ENCODE measurements at places on chromosomes 16 and 17. TPM values are rescaled to one million over a fixed set of nuclear protein-coding genes. Genes with fewer than 3 reads are reported as not detected.

DNA sequence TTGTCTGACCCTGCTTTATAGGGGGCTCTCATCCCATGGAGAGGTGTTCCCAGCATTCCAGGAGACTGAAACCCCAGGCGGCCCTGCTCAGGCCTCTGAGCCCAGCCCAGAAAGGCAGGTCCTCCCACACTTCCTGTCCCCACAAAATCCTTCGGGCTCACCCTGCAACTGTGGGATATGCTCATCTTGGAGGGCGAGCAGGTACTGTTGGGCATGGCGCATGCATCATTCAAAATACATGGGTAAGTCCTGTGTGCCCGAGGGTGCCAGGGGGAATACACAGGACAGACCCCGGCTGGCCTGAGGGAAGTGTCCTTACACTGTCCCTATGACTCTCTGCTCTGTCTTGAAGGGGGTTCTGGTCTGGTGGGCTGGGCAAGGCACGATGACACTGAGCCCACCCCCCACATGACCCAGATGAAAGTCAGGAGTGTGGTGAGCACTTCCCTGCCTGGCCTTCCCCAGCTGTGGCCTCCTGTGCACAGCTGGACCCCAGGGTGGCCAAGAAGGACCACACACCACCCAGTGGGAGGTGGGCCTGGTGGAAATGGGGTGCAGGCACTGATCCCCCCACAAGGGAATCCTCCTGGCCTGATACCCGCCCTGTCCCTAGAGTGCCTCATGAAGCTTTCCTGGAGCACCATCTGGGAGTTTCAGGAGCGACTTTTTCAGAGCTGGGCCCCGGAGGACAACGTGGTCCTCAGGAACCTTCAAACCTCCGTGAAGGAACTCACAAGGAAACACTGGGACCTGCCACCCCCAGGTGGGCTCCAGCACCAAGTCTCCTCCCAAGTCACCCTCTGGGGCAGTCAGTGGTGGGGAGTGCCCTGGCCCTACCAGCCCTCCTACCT, 46.7 kb downstream of the USP22 start:
- no peak for DNase-seq

DNA sequence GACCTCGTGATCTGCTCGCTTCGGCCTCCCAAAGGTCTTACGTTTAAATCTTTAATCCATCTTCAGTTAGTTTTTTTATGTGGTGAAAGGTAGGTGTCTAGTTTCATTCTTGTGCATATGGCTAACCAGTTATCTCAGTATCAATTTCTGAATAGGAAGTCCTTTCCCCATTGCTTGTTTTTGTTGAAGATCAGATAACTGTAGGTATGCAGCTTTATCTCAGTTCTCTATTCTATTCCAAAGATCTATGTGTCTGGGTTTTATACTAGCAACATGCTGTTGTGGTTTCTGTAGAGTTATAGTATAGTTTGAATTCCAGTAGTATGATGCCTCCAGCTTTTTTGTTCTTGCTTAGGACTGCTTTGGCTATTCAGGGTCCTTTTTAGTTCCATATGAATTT, 65.2 kb downstream of the TNFRSF13B start:
- DNase-seq = no peak

KRTAP4-4 gene
- not detected for total RNA-seq

THOC6 gene
- 33.6 TPM for total RNA-seq

CCL23 gene
- total RNA-seq = not detected

GRCh38 chr17:30340801-30341356, 7.0 kb upstream of the TMIGD1 start:
- DNase-seq = no peak

DNA sequence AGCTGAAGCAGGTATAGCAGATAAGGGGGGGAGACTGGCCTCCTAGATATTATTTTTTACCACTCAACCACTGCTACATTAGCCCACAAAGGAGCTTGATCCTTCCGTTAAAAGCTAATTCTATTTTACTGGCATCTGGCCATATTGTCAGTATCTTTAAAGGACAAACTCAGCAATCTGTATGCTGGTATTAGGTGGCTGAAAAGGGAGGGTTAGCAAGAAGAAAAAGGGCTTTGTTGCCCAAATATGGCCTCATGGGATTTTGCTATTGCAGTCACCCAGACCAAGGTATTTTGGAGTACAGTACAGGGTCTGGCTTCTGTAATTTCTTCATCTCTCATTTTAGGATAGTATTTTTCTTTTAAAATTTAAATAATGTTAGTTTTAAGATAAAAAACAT, 14.4 kb downstream of the RFWD3 start:
- DNase-seq = no peak

CCDC200 gene
- not detected for total RNA-seq

DNA sequence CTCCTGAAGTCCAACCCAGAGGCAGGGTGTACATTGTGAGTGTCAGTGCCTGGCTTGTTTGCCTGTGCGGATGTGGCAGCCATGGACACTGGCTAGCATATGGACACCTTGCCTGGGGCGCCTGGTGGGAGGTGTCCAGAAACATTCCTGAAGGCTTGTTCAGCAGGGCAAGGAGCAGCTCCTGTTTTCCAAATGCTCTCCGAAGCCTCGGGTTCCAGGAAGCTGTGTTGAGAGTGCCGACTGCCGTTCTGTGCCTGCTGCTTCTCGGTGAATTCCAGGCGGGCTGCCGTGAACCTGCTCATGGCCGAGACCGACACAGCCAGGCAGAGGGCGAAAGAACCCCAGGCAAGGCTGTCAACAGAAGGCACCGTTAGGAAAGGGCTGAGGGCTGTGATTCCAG, 10.9 kb upstream of the DHRS7C start:
- DNase-seq = no peak

DNA sequence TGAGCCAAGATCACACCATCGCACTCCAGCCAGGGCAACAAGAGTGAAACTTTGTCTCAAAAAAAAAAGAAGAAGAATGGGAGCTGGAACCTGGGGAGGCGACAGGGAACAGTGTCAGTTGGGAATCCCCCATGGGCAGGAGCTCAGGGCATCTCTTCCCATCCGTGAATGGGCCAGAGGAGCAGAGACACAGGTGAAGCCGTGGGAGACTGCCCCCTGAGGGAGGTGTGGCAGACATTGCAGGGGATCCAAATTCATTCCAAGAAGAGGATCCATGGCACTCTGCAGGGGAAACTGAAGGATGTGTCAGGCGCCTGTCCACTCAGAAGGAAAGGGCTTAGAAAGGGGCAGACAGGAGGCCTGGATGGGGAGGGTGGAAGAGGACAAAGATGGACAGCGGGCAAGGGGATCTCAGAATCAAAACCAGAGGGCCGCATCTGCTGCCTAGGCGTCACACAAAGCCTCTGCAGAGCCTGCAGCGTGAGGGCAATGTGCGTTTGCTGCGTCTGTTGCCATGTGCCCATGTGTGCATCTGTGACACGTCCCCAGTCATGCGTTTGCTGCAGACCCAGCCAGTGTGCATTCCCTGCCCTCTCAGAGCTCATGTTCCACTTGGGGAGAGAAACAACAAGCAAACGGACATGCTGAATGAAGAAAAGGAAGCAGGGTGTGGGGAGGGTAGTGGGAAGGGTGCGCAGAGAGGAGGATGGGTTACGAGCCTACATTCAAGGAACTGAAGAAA, 30.6 kb upstream of the TNRC6C start:
- no peak for DNase-seq

DNA sequence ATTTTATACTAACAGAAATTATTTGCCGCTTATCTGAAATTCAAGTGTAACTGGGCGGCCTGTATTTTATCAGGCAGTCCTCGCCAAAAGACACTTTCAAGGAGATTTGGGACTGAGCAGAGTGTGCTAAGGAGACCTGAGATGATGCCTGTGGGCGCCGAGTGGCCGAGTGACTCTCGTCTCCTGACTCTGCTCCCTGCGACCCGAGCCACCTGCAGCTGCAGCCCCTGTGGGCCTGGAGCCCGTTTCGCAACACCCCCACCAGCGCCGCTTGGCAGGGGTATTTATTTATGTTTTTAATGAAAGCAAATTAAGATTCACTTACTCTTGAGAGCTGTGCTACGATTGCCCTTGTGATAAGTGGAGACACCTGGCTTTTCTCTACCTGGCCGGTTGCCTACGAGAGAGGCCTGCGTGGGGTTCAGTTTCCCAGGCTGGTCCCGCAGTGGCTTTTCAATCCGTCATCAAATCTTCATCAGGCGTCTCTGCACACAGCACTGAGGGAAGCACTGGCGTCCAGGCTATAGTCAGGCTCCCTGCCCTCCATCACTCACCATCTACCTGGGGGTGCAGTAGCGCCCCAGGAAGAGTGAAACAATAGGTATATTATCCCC, 124.0 kb downstream of the SEC14L1 start:
- no peak for DNase-seq

DNA sequence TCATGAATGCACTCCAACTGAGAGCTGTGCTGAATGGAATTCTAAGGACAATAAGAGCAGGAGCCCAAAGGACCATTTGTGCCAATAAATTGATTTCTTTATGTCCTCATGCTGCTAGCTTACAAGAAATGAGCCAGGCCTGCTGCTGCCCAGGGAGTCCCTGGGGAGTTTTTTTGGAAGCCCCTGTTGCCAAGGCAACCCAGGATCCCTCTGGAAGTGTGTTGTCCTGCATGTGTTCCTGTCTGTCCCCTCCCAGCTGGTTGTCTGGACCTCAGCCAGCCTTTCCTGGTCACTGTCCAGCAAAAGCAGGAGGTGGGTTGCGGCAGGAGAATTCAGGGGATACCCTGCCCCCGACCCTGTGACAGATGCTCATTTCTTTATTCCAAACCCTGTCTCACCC, 51.0 kb upstream of the GPRC5B start:
- no peak for DNase-seq

DNA sequence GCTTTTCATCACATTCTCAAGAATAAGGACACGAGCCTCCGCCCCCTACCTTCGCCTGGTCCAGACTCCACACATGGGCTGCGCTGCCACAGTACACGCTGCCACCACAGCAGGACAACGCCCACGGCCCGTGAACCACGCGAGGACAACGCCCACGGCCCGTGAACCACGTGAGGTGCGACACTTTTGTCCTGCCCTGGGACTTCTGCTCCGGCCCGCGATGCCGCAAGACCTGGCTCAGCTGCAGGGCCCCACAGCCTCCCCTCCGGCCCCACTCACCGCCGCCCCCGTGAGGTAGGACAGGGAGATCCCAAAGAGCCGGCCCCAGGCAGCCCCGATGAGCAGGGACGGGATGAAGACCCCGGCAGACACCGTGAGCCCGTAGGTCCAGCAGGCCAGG, 5.9 kb upstream of the CCDC154 start:
- DNase-seq = no peak

WIPF2 gene
- 20.3 TPM for total RNA-seq

GRCh38 chr16:57657228-57657627, 10.9 kb upstream of the ADGRG3 start:
- no peak for DNase-seq

- no peak for DNase-seq
Measured at GRCh38 chr17:12050646-12051225, 30.1 kb downstream of the MAP2K4 start.

GRCh38 chr16:1831186-1832075, 4.4 kb downstream of the FAHD1 start:
- DNase-seq = no peak

CCL16 gene
- total RNA-seq = not detected

GRCh38 chr17:9002606-9003354, 18.5 kb upstream of the NTN1 start:
- DNase-seq = no peak

DNA sequence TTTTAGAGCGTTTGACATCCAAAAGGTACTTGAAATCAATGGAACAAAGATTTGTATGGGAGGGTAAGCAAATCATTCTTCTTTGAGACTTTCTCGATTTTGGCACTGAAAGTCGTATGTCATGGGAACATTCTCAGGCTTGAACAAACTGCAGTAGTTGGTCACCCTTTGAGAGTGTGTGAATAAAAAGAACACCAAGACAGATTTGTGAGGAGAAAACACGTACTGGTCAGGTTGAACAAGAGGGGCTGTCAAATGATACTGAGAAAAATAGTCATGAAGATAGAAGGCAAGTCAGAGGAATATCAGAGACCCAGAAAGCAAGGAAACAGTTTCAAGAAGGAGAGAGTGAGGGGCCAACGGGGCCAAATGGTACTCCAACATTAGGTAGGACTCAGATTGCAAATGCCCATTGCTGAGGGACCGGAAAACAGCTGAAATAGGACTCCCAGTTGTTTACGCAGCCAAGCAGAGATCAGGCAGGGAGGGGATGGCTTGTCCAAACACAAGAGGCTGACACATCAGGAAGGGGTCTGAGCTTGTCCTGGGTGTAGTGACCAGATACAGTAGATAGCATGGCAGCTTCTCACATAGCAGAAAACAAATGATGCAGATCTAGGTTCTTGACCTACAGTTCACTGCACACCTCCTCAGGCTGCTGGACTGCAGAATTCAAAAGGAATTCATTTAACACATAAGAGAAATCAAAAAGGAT, 74.5 kb upstream of the MYOCD start:
- DNase-seq = no peak

PRR35 gene
- not detected for total RNA-seq

DNA sequence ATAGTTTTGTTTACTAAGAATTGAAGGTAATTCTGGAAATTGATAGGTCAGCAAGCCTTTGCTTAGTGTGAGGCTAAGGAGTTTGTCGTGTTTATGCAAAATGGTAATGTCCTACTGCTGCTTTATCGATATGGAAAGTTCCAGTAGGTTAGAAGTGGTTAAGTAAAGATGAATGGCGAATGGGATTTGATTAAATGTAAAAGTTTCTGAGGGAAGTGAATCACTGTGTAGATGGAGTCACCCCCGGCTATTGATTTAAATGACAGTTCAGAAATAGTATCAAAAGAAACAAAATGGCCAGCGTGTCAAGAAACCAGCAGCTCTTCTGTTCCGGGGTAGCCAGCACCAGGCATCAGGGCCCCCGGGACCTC, 131.4 kb downstream of the RPTOR start:
- no peak for DNase-seq

DNA sequence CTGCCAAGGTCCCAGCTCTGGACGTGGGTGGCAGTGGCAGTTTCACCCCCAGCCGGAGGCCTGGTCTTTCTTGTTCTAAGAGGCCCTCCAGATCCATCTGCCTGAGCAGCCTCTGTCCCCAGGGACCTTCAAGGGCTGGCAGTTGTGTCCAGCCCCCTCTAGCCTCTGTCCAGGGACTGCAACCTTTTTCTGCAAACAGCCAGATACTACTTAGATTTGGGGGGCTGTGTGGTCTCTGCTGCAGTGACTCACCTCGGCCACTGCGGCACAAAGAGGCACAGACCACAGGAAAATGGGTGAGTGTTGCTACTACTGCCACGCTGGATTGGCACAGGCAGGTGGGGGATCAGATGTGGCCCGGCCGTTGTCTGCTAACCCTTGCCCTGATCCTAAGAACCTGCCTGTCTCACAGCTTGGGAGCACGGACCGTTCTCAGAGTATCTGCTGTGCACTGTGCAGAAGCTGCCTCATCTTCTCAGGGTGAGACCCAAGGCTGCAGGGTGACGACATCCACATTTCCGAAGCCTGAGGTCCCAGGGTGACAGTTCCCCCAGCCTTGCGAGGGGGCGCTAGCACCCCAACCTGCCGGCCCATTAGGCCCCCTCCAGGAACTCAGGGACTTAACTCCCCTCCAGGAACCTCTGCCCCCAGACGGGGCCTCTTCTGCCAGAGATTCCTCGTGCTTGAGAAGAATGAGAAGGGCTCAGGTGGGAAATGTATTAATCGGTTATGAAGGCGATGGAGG, 27.6 kb downstream of the MXRA7 start:
- DNase-seq = peak; percentile 27
